ENCODE measurements at places on chromosomes 2 and 18. TPM values are rescaled to one million over a fixed set of nuclear protein-coding genes. Genes with fewer than 3 reads are reported as not detected.
A peak's percentile ranks its signal among the peaks of the same experiment; 100 is the strongest.

DNA sequence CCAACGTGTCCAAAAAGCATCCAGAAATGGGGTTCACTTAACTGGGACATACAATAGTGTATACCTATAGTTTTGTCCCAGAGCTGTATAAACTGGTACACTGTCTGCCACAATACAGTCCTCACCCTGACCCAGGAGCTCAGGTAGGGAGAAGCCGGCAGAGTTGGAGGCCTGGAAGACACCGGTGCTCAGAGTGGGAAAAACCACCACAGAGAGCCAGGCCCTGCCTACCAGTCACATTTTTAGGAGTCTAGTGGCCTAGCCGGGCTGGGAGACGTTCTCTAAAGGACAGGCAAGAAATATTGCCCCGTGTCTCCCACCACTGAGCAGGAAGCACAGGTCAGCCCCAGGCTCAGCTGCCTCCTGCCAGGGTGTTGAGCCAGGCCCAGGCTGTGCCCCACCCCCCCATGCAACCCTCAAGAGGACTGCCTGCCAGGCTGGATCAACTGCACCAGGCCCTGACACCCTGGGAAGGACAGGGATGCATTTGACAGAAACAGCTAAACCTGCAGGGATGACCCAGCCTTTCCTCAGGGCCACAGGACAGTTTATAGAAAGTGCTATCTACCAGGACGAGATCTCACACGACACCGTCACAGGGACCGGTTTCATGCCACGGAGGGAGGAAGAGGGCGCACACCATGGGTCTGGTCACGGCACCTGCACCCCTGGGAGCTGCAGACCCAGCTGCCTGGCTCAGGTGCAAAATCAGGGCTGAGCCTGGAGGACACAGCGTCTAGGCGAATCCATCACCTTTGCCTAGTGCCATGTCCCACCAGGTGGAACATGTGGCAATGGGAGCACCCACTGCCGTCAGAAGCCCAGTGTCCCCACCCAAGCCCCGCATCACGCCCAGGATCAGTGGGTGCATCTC lies 89.9 kb downstream of the TMEM18 start:
- no peak for DNase-seq

DNA sequence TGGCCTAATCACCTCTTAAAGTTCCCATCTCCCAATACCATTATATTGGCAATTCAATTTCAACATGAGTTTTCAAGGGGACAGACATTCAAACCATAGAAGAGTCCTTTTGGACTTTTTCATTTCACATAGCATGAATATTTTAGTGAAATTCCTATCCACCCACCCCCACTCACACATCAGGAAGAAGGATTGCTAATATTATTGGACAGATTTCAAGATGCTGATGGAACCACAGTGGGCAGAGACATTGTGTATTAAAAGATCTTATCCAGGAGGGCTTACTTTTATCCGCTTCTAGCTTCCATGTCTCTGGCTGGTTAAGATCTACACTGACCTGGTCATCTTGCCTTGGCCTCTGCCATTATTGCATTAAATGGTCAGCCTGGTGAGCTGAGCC lies 297.4 kb upstream of the ACVR2A start:
- DNase-seq, result no peak

The SLC40A1 gene
- total RNA-seq, result 169 TPM

DNA sequence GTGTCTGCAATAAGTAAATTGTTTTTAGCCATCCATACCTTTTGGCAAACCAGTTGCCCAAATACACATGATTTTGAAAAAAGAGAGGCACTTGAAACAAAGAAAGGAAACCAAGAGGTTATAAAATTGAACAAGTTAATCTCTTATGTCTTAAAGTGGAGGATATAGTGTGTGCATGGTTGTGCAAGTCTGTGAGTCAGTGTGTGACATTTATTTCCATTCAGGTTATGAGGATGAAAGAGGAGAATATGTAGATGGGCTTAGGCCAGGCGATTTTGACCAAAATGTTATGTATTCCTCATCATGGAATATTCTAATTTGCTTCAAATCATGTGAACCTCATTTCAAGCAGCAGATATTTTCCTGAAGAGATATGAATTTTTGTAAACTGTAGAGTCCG lies 123.3 kb downstream of the SETBP1 start:
- DNase-seq, result no peak

The WIPF1 gene
- 71.5 TPM for total RNA-seq

- DNase-seq, result no peak
These were observed 5.7 kb downstream of the PTPRM start for GRCh38 chr18:7572822-7573221.

The ASB18 gene
- not detected for total RNA-seq

- no peak for DNase-seq
These were observed 707 bp upstream of the SPDYA start for GRCh38 chr2:28809927-28810326.

DNA sequence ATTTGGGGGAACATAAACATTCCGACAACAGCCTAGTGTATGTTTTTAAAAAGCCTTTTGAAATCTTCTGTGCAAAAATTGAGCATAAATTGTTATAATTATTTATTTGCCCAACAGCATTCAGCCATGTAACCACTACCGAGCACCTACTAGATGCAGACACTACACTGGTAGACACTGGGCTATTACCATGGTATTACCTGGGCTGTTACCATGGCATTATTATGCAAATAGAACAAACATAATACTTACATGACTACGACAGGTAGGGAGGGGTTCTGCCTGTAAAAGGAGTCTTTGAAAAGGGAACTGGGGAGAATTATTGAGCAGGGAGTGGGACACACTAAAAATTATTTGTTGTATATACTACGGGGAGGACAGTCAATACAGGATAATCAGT lies 116.4 kb downstream of the MREG start:
- no peak for DNase-seq

DNA sequence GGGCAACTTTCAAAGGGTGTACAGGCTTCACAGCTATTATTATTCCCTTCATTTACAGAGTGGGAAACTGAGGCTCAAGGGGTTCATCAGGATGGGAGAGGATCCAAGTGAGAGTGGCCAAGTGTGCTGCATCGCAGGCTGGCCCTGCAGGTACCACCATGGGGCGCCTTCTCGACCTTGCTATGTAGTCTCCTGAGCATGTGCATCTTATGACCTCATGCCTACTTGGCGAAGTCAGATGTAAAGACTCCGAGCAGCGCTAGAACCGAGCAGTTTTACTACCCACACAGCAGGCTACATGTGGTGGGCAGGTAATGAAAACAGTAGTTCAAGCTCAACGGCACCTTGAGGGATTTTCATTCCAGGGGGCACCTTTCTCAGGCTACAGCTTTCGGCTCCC lies 42.0 kb downstream of the TFCP2L1 start:
- DNase-seq, result no peak

DNA sequence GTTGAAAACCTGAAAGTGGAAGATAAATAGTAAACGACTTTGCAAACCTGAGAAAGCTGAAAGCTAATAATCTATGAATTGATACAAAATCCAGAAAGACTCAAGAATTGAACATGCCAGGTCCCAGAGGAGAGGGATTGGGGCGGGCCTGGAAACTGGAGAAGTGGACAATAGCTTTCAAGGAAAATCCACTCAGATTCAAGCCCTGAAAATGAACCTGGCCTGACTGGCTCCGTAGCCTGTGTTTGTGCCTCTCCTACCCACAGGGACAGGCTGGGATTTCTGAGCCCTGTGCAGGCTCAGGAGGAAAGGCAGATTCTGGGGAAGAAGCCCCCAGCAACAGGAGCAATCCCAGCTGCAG lies 274.8 kb upstream of the HS6ST1 start:
- no peak for DNase-seq

- DNase-seq, result no peak
These were observed 39.6 kb downstream of the DOCK10 start for GRCh38 chr2:225002656-225003045.

- DNase-seq, result no peak
These were observed 101.8 kb upstream of the NDUFV2 start for GRCh38 chr18:9000733-9001132.

- DNase-seq, result no peak
These were observed 1.5 kb downstream of the RALB start for GRCh38 chr2:120254178-120254577.

GRCh38 chr2:150644298-150645067 lies 157.0 kb upstream of the RND3 start:
- DNase-seq, result no peak

- DNase-seq, result no peak
These were observed 11.4 kb upstream of the RFX8 start for GRCh38 chr2:101486258-101486701.

DNA sequence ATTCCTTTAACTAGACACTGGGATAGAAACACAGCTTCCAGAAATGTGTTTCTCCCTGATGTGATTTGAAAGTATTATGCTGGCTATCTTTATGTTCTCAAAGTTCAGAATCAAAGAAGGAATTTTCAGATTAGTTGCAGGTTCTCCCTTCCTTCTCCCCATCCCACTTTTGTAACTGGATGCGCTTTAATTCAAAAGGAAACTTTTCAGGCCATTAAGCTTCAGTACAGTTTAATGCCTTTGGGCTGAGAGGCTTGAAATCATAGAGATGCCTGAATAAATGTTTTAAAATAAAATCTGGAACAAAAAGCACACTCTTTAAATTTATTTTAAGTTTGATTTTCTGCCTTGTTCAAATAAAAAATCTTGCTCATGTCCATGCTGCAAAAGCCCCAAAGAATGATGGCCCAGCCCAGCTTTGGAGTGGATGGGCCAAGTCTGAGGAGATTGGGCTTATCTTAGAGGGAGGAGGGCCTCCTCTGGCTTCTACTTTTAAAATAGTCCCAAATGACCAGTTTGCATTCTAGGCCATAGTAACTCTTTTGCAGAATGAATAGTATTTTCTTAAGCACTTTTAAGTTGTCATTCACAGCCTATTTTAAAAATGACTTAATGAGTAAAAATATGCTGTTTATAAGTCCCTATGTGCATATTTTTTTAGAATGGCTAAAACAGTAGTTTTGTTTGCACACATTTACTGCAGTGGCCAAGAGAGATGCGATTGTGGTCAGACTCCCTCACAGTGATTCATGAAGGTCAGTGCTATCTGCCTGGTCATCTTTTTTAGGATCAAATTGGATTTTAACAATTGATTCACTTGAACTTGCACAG lies 129.2 kb downstream of the MTX2 start:
- DNase-seq, result no peak

DNA sequence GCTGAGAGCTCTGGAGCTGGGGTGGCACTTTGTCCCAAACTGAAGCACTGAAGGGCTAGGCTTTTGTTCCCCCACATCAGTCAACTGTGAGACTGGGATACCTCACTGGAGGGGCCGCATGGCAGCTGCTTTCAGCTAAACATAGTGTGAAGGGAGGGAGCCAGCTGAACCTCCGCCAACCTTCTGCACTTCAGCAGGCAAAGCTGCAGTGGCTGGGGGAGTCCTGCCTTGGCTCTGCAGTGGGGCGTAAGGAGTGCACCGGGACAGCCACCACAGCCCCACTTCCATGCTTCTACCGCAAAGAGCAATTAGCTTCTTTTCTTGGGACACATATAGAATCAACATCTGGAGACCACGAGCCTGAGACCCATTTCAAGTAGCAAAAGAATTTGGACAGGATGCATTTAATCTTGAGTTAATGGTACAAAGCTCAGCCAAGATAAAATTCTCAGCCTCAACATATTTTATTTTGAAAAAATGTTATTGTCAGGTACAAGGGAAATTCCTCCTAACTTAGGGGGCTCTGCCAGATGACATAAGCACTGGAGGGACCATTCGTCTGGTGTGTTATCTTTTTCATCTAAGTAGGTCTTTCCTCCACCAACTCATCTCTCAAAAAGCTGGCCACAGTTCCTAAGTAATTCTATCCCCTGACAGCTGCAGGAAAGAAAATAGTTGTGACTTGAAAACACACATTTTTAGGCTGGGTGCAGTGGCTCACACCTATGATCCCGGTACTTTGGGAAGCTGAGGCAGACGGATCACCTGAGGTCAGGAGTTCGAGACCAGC lies 25.6 kb upstream of the MYCN start:
- no peak for DNase-seq

GRCh38 chr2:1492711-1493430 lies 79.6 kb downstream of the TPO start:
- peak; percentile 39 for DNase-seq

DNA sequence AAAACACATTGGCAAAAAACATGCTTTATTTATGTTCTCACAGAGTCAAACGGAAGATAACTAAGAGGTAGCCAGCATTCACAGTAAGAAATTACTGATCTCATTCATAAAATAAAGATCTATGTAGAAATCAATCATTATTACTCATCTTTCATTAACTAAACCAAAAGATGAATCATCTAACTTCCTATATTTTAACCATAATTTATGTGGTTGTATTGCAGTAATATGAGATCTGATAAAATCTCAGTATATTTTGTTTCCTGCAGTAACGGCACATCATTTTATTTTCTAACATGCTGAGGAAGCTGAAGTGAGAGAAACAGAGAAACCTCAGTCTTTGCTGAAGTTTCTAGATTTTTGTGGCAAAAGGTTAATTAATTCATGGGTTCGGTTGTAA lies 375.8 kb downstream of the GALNT13 start:
- DNase-seq, result no peak

The KANSL1L gene
- total RNA-seq, result 36.3 TPM

DNA sequence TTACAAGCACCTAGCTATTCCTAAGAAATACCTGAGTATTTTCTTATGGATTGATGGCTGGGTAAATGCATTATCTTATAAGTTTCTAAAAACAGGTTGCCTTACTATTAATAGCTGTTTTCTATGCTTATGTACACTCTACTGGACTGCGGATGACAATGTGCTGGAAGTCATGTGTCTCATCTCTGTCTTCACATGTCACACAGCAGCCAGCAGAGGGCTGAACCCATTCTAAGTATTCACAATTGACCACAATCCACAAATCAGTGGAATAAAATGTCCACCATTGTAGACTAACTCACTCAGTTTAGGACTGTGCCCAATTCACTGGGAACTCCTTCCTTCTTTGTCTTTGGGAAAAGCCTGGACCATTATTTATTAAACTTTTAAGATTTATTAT lies 371.2 kb downstream of the INSIG2 start:
- no peak for DNase-seq

GRCh38 chr18:64678048-64678447 lies 529.2 kb upstream of the LINC00305 start:
- DNase-seq, result no peak

The IL1F10 gene
- total RNA-seq, result not detected

DNA sequence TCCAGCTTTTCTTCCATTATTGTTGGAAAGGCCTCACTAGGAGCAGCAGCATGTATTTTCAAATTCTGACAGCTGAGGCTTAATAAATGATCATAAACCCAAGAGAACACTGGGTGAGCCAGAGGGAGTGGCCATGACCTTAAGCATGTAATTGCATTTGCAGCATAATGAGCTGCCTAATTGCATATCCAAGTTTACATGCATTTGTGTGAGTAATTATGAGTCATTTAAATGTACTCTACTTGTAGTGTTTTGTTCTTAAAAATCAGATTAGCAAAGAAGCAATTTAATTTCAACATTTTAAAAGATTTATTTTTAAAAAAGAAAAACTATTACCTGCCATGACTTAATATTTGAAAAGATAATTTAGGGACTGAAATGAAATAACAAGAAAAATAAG lies 74.8 kb downstream of the NOL10 start:
- no peak for DNase-seq

- DNase-seq, result no peak
These were observed 556.0 kb upstream of the MEX3C start for GRCh38 chr18:51753365-51754057.

DNA sequence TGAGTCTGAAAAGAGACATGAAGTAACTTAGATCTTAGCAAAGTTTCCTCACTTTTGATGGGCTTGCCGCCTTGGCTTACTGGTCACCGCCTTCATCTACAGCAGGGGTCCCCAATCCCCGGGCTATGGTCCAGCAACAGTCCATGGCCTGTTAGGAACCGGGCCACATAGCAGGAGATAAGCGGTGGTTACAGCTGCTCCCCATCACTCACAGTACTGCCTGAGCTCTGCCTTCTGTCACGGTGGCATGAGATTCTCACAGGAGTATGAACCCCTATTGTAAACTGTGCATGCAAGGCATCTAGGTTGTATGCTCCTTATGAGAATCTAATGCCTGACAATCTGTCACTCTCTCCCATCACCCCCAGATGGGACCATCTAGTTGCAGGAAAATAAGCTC lies 72.9 kb downstream of the BIN1 start:
- no peak for DNase-seq

All from upper lobe of right lung (tissue), 1 donor.